NCI-H1048 (cell line): ENCODE measurements at places on chromosomes 1 and 21.

DNA sequence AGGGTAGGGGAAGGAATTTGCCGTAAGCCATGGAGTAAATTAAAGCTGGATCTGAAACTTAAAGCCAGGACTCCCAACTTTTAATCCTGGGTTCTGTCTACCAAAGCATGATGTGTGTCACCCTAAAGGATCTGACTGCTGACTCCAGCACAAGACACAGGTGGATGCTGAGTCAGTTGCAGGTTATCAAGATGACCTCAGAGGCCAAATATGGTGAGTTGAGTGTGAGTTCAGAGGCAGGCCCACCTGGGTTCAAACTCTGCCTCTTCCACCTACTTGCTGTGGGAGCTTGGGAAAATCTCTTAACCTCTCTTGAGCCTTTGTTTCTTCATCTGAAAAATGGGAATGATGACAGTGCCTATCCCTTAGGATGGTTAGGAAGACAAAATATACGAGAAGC is 16.7 kb upstream of the LDLRAP1 start:
- no peak for DNase-seq

DNA sequence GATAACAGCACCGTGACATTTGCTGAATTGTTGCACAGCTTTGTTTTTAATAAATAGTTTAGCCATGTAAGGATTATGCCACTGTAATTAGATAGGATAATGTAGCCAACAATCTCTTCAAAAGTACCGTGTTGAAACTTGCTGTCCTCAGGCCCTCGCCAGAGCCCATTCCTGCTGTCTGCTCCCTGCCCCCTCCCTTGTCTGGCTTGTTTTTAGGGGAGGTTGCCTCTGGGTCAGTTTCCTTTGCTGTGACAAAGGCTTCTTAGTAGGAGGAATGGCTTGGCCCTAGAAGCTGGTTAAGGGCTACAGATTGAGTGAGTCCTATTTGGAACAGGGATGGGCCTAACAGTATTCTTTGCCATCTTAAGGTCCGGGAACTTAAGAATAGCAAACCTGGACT is 107.9 kb downstream of the LMO4 start:
- DNase-seq = no peak

DNA sequence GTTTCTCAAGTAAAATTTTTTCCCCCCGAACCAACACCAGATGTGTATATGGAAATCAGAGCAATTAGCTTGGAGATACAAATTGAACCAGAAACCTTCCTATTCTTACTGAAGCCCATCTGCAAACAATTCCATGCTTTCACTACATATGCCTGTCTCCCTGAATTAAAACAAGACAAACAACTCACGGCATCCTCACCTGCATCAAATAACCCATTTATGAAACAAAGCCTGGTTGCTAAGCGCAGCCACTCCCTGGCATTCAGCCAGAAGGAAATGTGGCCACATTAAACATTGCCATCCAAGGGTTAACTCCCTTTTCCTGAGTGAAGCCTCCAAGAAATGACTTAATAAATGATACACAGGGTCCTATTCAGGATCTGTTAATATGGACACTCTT is 55.3 kb downstream of the APP start:
- no peak for DNase-seq

- DNase-seq = no peak
These were observed 111.6 kb downstream of the RIPK4 start for GRCh38 chr21:41655259-41655658.

DNA sequence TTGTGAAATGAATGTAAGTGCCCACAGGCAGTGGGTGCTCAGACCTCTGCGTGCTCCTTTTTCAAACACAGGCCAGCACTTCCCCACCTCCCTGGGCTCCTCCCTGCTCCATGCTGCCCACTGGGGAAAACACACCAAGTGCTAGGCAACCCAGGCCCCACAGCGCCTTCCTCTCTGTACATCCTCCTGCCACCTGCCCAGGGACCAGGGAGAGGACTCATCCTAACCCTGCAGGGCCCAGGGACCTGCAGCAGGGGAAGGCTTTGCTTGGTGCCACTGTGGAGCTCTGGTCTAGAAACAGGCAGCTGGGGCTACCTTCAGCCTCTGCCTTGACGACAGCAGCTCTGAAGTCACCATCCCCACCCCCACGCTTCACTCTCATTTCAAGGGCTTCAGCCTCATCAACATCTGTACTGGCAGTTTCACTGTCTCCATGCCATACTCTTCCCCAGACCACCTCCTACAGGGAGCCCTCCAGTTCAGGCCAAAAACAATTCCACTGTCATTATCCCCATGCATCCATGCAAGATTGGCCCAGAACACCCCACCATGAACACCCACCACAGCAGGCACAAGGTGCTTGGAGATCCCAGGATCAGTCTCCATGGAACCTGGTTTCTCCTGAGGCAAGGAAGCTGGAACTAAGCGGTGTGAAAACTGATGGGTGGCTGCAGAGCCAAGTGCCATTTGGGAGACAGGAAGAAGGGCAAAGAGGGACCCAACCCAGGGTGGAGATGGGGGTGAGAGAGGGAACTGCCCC is 1.1 kb downstream of the IGSF8 start:
- no peak for DNase-seq

DNA sequence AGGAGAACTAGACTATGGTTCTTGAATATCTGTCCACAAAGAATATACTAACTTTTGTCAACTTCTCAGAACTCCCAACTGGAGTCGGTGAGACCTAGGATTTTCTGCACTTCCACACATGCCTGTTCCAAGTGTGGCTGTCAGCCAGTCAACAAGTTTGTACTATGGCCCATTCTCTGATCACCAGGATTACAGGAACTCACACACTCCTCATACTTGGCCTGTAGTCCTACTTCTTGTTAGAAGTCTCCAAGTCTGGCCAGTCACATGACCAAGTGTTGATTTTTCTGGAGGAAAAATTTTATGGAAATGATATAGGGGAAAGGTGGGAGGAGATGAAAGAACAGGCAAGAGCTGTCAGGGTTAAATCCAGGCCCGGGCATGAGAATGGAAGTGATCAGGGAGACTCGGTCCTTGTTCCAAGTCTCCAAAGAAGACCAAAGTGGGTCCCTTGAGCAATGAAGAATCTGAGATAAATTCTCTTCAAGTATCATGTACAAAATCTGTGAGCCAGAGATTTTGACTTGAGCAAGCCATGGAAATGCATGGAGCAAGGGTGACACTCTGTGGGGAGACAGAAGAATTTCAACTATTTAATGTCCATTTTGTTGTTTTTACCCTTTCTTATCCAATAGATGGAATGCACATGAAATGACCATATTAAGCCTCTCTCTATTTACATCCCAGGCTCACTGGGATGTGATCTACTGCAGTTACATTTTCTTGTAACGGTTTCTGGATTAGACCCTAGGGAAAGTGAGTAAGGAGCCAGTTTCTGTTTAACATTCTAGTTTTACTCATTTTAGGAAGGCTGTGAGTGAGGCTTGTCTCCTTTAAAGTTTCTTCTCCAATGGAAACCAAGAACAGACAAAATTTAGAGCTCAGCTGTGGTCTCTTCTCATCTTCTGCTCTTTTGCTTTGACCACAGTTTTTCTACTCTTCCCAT is 320.9 kb downstream of the ASTN1 start:
- DNase-seq = peak; percentile 35

- DNase-seq = no peak
These were observed 12.0 kb upstream of the SLC9A1 start for GRCh38 chr1:27166929-27167328.

GRCh38 chr1:12088607-12089006 is 25.5 kb downstream of the TNFRSF8 start:
- no peak for DNase-seq

- no peak for DNase-seq
These were observed 32.4 kb upstream of the PGBD5 start for GRCh38 chr1:230458509-230458908.

- no peak for DNase-seq
These were observed 6.2 kb downstream of the TMCO4 start for GRCh38 chr1:19793360-19794046.
